ENCODE measurements at places on chromosomes 12 and 14.
A peak's percentile ranks its signal among the peaks of the same experiment; 100 is the strongest.

GRCh38 chr12:32270818-32271710 is 128.3 kb upstream of the FGD4 start:
- no peak overlapping the region for H3K4me3 ChIP-seq
- no peaks in the 10 kb centered on the region for H3K36me3 ChIP-seq
- peak; percentile 52 for DNase-seq

DNA sequence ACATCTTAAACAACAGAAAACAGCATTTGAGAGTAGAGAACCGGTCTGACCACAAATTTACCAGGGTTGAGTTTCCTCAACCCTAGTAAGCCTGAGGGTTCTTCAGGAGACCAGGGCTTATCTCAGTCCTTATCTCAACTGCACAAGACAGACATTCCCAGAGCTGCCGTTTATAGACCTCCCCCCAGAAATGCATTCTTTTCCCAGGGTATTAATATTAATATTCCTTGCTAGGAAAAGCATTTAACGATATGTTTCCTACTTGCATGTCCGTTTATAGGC is 12.3 kb downstream of the TMEM117 start:
- no peak for DNase-seq
- no peak overlapping the region for H3K27ac ChIP-seq
- H3K4me1 ChIP-seq = no peaks in the 10 kb centered on the region
- no peaks in the 10 kb centered on the region for H3K36me3 ChIP-seq

DNA sequence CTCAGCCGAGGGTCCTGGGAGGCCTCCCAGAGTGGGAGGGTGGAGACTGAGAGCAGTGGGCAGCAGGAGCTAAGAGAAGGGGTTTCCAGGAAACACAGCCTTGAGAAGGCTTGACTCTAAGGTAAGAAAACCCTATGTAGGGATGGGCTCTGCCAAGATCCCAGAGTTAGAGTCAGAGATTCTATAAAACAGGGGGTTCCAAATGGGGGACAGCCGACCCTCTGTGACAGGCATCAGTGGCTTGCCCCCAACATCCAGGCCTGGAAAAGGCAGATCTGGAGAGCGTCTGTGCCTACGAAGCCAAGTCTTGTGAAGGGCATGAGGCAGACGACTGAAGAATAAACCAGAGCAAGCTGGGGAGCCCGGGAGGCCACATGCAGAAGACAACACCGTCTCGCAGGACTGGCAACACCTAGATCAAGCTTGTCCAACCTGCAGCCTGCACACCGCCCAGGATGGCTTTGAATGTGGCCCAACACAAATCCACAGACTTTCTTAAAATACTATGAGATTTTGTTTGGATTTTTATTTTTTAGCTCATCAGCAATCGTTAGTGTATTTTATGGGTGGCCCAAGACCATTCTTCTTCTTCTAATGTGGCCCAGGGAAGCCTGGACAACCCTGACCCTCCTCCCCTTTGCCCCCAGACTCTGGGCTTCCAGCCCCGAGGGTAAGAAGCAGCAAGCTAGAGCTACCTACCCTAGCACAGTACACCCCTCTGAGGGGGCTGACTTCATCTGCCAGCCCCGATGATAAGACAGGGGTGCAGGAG is 42.1 kb downstream of the PRMT8 start:
- DNase-seq = no peak
- peaks cover 3% of the 10 kb centered on the region for H3K27me3 ChIP-seq
- H3K4me3 ChIP-seq = no peak overlapping the region
- no peak overlapping the region for H3K27ac ChIP-seq

DNA sequence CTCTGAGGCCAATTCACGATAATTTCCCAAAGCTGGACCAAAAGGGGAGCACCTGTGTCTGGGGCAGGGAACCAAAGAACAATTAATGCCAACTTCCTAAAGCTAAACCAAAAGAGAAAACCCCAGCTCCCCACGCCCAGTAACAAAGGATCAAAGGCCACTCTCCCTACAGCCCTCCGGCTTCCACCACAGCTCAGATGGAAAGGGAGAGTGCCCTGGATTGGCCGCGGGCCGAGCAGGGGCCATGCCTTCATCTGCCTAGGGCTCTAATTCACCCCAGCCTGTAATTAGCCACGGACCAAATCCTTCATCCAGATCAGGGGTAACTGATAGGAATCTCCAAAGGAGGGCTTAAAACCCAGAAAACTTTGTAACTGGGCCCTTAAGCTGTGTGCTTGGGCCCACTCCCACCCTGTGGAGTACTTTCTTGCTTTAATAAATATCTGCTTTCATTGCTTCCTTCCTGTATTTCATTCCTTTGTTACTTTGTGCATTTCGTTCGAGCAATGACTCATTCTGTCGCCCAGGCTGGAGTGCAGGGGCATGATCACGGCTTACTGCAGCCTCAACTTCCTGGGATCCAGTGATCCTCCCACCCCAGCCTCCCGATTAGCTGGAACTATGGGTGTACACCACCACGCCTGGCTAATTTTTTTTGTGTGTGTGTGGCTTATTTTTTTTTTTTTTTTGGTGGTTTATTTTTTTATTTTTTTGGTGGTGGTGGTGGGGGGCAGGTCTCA is 65.5 kb upstream of the PPP4R3A start:
- no peak overlapping the region for H3K4me3 ChIP-seq
- H3K36me3 ChIP-seq = no peaks in the 10 kb centered on the region
- H3K27ac ChIP-seq = no peak overlapping the region
- DNase-seq = peak; percentile 52
- H3K27me3 ChIP-seq = no peaks in the 10 kb centered on the region
- H3K4me1 ChIP-seq = no peaks in the 10 kb centered on the region

GRCh38 chr12:54273981-54274380 is 5.9 kb downstream of the CBX5 start:
- H3K4me3 ChIP-seq = no peak overlapping the region
- H3K27me3 ChIP-seq = no peaks in the 10 kb centered on the region
- H3K36me3 ChIP-seq = peaks cover 25% of the 10 kb centered on the region
- no peak overlapping the region for H3K27ac ChIP-seq
- H3K4me1 ChIP-seq = peaks cover 26% of the 10 kb centered on the region
- no peak for DNase-seq

GRCh38 chr14:95614349-95614748 is 71.9 kb upstream of the TCL1B start:
- H3K36me3 ChIP-seq = no peaks in the 10 kb centered on the region
- DNase-seq = no peak
- H3K27me3 ChIP-seq = no peaks in the 10 kb centered on the region
- H3K27ac ChIP-seq = no peak overlapping the region
- peaks cover 4% of the 10 kb centered on the region for H3K4me1 ChIP-seq

DNA sequence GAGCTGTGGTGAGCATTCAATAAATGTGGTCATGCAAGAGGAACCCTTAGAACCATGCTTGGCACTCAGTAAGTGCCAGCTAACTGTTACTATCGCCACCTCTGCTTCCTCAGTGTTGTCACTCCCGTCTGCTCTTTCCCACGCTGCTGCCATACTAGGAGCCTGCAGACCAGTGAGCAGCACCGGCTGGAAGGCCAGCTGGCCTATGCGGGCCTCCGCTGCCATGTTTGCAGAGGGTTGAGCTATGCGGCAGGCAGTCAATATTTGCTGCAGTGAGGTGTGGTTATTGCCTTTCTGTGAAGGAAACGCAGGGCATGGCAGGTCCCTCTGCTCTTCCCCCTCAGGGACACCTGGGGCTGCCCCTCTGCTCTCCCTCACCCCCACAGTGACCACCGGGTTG is 13.0 kb downstream of the KMT5A start:
- no peaks in the 10 kb centered on the region for H3K27me3 ChIP-seq
- H3K27ac ChIP-seq = no peak overlapping the region
- no peak for DNase-seq
- no peak overlapping the region for H3K4me3 ChIP-seq
- no peaks in the 10 kb centered on the region for H3K4me1 ChIP-seq

DNA sequence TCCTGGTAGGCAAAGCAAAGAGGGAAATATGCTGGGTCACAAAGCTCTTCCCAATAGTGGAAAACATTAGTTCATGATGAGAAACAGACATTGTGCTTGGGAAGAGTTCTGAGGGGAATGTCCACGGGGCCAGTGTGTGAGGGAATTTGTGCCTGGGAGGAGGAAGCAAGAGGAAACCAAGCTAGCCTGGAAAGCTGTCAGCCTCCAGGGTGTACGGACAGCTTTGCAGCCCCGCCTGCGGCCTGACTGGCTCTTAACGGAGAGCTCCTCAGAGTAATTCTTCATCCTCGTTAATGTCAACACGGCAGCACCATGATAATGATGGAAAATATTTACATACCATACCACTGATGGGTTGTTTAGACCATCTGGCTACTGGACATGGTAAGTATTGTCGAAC is 32.4 kb downstream of the PITPNM2 start:
- H3K4me1 ChIP-seq = no peaks in the 10 kb centered on the region
- H3K27me3 ChIP-seq = no peaks in the 10 kb centered on the region
- H3K4me3 ChIP-seq = no peak overlapping the region
- H3K27ac ChIP-seq = no peak overlapping the region
- DNase-seq = no peak
- H3K36me3 ChIP-seq = no peaks in the 10 kb centered on the region
